Stimulated activated CD4-positive, alpha-beta T cell treated with anti-CD3 and anti-CD28 coated beads, Interleukin-1b, Interleukin-23, amount 100 ng/mL, for 1 hour (primary cell): ENCODE measurements at places on chromosomes 4 and X.

DNA sequence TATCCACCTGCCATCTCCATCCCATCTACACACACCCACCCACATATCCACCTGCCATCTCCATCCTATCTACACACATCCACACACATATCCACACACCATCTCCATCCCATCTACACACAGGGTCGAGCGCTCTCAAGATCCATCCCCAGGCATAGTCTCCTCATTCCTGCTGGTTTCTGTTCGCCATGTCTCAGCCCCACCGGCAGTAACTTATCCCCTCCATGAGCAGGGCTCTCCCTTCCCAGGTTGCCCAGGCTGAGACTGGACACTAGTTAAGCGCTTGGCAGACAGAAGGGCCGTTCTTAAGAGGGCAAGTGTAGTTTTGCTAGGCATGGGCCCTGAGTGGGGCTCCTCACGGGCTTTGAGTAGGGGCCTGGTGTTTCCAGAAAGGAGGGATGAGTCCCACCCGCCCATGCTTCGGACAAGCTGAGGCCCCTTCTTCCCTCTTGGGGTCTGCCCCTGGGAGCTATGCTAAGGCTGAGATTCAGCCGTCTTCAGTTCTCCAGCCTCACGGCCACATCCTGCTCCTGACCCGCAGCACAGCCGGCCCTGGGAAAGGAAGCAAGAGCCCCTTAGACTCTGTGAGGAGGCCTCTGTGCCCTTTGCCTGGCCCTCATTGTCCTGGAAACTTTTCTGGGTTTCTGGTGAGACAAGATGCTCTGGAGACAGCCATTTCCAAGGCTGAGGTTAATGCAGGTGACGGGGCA lies 20.4 kb downstream of the TMEM271 start:
- DNase-seq, result no peak

DNA sequence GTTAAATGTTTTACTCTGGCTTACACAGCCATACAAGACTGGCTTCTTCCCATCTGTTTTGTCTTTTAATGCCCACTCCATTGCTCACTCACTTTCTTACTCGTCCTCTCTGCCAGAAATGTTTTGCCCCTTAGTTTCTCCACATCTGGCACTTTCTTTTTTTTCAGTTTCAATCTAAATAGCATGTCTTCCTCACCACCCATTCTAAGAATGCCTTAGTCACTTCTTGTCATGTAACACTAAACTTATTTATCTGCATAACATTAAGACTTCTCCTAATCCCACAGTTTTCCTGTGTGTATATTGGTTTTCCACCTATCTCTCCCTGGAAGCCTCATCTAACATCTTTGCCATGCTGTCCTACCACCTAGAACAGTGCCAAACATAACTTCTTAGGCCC lies 119.3 kb downstream of the ADAMTS3 start:
- no peak for DNase-seq

GRCh38 chr4:25753239-25753638 lies 97.6 kb downstream of the SLC34A2 start:
- no peak for DNase-seq

- no peak for DNase-seq
Observed at GRCh38 chrX:19761554-19762295, 125.7 kb downstream of the SH3KBP1 start.

GRCh38 chr4:143353797-143354196 lies 17.1 kb downstream of the GAB1 start:
- DNase-seq, result no peak

GRCh38 chr4:38976308-38976707 lies 55.9 kb downstream of the TMEM156 start:
- no peak for DNase-seq

DNA sequence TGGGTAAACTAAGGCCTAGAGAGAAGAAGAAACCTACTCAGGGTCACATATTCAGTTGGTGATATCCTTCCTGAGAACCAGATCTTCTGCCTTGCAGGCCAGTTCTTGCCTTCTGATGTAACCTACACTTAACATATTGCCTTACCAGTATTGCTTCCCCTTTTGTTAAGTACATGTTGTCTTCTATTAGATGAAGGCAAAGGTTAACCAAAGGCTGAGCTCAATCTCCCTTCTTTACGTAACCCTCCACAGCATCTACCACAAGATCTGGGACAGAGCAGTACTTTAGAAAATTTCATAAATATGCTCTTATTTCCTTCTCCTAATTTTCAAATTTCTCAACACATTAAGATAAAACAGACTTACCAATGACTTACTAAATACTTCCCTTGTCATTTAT lies 474.4 kb downstream of the SH2D1A start:
- no peak for DNase-seq

DNA sequence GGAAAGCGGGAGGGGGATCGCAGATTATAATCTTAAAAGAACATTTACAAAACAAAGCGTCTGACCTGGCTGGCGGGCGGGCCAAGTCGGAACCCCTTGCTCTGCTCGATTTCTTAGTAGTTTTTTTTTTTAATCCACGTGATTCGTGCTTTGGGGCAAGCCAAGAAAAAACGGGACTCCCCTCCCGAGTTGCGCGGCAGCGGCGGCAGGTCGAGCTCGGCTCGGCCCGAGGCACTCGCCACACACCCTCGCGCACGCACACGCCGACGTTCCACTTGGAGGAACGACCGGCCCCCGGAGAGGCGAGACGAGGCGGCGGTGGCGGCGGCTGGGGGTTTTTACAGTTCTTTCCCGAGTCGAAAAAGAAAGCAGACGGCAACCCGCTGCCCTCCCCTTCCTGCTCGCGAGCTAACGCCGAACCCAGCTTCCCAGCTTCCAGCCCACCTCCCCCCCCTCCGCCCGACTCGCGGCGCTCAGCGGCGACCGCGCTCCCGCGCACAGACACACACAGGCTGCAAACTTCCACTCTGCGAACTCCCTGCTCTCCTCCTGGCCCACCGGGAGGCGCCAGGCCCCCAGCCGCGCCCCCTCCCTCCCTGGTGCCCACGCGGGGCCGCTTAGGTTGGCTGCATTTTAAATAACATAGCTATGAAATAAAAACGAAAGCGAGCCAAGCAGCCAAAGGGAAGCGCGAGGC lies 1.2 kb downstream of the BCOR start:
- DNase-seq, result no peak

- DNase-seq, result no peak
Observed at GRCh38 chr4:116088771-116089170, 975.4 kb upstream of the NDST4 start.

DNA sequence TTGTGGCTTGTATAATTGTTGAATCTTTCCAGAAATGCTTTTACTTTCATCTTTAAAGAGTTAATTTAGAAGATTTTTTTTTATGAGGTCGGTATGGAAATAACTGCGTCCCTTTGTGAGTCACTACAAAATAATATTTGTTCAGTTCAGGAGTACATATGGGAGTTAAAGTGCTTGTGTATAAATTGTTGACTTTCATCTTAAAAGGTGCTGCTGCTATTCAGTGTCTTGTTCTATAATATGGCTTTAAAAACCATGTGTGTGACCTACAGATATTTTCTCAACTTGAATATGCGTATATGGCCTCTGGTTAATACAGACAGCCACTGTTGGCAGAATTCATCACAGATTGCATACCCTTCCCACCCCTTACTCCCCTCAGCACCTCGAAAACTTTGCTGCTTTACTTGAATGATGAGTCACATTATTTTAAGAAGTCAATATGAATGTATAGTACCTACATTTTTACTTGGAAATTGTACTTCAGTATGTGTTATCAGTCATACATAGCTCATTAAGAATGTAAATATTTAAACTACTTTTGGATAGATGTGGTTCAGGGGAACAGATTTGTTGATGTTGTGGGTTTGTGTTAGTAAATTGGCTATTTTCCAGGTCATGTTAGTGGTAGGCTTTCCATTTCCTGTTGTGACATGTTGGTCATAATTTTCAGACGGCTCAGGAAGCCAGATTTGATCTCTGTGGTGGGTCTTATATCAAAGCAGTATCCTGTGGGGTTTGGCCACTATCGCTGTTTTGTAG lies 1.5 kb downstream of the CLCN3 start:
- no peak for DNase-seq

DNA sequence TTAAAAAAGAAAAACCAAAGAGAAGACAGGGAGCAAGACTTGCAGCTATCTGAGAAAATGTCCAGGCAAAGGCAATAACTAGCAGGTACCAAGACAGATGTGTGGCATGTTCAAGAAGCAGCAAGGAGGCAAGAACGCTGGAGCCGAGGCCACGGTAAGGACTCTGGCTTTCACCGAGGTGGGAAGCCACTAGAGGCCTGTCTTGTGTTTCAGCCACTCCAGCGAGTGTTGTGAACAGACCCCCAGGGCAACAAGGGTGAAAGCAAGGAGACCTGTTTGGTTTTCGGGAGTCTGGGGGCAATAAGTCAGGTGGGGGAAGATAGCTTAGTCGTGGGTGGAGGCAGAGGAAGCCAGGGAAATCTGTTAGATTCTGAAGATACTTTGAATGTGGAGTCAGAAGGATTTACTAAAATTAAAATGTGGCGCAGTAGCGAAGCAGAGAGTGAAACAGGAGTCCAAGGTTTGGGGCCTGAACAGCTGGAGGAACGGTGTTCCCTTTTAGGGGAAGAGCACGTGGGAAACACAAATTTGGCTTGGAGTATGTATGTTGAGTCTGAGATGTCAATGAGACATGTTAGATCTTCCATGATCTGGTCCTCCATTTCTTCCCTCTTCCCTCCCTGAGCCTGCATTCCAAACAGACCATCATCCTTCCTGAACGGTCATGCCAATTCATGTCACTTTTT lies 3.1 kb downstream of the WDR1 start:
- no peak for DNase-seq

DNA sequence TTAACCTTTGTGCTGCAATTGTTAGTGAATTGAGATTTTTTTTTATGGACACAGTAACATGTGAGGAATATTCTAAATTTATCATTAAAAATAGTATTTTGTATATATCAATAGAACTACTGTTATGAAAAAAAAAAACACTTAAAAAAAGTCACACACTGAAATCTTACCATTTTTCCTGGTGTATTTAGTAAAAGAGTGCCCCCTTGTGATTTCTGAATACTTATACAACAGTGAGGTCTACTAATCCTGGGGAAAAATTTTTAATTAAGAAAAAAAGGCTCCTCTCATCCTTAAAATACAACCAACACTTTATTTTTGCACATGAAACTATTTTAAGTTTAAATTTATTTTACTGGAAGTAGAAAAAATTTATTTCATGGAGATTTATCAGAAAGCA lies 56.4 kb upstream of the SPOCK3 start:
- no peak for DNase-seq

DNA sequence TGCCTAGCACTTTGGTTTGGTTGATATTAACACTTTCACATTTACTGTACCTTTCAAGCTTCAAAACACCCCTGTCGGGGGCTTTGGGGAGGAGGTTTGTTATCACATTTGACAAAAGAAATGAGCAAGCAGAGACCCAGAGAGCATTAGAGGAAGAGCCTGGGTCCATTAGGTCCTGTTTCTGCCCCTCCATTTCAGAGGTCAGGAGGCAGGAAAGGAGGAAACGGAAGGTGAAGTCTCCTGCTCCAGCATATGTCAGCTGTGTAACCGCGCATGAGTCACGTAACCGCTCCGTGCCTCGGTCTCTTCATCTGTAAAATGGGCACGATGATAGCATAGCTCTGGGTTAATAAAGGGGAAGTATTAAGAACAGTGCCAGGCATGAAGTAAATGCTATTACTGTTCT lies 201.9 kb upstream of the BCOR start:
- DNase-seq, result no peak

DNA sequence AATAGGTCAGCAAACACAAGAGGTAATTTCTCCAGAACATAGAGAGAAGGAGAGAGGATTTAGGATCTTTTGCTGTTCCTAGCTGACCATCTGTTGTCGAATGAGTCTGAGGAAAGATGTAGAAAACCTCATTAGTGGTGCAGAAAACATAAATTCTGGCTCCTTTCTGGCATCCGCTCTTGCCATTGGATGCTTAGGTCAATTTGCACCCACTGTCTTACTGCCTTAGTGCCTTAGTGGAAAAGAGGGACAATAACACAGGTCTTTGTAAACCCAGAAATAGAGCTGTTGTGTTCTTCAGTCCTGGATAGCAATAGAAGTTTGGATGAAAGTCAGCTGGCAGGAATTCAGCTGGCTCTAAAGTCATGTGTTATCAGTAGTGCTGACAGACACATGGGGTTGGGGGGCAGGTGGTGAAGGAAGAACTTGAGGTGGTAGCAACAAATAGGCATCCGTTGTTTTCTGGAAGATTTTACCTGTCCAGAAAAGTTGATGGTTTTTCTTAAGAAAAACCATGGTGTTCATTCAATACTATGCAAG lies 78.2 kb downstream of the GLRA2 start:
- DNase-seq, result no peak

DNA sequence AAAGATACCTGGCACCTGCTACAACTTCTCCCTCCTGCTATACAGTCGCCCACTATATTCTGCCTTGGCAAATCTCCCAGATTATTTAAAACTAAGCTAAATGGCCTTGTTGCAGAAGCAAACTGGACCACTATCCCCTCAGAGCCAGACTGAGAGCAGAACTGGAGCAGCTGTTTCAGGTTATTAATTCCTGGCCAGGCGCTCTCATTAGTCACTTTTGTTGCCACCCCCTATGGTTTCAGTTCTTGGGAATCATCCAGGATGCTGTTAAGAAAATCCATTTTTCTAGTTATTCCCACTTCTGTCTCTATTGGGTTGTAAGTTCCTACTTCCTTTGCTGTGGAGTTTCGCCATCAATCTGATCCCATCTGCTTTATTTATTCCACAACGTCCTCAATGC lies 30.1 kb downstream of the ADGRA3 start:
- DNase-seq, result no peak

GRCh38 chrX:147803948-147804347 lies 107.8 kb upstream of the FMR1 start:
- DNase-seq, result no peak

- DNase-seq, result no peak
Observed at GRCh38 chr4:101290654-101291053, 56.7 kb downstream of the PPP3CA start.

DNA sequence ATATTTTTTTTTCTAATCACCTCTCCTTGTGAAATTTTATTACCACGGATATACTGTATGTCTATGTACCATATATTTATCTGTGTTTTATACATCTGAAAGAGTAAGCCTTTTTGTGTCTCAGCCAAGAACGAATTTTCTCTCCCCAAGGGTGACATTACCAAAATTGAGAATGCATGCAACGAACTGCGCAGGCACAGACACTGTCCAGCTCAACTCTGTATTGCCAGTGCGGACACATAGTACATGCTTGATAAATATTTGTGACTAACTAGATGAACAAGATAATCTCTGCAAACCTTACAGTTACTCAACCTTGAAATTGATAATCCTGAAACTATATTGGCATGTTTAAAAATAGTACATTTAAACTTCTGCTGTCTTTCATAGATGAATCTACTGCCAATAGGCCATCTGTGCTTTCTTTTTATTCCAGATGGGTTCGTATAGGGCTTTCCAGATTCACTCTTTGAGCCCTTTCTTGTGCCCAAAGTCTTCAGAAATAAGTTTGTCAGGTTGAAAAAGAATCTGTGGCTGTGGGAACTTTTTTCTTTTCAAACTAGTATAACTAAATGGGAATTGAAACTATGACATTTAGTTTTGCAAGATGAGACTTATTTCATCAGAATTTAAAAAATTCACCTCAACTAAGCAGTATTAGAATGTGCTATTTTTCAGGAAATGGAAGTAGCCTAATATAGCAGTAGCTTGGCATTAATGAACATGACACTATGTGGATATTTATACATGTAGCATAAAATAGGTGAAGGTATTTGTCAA lies 38.9 kb downstream of the DTHD1 start:
- no peak for DNase-seq
